ENCODE measurements at places on chromosomes 5 and 9.

GRCh38 chr5:93378073-93378472 is 202.9 kb downstream of the NR2F1-AS1 start:
- DNase-seq = peak; percentile 36

- DNase-seq = no peak
These were observed 1.6 kb upstream of the SMIM32 start for GRCh38 chr5:136194576-136194975.

DNA sequence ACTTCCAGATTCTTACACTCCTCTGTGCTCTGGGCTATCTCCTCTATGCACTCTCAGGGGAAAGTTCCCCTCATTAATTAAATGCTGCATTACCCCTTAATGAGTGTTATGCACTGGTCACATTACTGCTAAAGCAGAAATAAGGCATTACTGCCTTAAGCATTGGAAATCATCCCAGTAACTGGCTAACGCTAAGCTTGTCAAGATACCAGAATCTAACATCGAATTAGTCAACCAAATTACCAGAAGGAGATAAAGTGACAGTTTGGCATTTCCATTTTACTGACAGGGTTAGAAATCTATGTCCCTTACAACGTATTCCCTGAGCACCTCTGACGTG is 69.5 kb upstream of the FAM169A start:
- no peak for DNase-seq

DNA sequence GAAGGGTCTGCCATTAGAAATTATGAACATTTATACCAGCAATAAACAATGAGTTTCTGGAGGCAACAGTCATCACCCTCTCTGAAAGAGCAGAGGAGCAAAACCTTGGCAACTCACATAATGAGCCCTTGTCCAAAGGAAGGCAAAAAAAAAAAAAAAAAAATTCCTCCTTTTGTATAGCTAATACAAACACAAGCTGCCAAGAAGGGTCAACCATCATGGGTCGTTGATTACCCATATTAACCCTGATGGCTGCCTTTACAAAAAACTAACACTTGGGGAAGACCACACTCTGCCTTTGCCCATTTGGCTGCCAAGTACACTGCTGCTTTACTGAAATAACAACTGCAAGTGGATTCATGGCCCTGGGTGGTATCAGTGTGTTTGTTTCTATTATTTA is 272.7 kb downstream of the ADAMTSL1 start:
- no peak for DNase-seq

- DNase-seq = no peak
These were observed 236.6 kb downstream of the NR3C1 start for GRCh38 chr5:143166661-143167420.

DNA sequence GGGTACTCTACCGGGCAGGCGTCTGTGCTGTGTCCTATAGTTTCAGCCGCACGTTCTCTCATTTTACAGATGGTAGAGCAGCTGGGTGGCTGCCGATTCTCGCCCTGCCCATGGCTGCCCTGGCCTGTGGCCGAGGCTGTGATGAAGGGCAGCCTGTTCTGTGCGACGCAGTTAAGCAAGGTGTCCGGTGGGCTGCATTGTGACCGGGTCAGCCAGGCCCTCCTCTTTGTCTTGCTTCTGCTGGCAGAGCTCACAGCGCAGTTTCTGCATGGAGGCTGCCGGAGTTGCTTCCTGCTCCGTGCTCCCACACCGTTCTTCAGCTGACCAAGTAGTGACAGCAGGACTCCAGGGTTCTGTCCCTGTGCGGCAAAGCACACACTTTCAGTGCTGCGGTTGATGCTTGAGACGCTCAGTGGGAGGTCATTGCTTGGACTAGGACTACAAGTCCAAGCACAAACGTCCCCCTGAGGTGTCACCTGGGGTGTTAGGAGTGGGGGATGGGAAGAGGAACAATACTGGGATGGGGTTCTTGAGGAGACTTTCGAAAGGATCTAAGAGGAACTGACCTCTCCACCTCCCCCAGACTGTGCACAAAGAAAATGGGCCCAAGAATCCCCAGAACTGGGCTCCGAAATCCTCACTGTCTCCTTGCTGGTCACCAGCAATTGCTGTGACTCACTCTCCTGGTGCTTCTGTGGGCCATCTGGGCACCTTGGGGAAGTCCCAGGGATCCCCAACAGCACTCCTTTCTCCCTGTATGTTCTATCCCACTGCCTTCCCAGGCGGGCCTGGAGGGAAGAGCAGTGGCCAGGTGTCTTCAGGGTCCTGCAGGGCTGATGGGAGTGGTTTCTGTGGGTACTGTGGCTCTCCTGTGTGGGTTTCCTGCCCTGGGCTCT is 58.2 kb downstream of the GADD45G start:
- DNase-seq = no peak

DNA sequence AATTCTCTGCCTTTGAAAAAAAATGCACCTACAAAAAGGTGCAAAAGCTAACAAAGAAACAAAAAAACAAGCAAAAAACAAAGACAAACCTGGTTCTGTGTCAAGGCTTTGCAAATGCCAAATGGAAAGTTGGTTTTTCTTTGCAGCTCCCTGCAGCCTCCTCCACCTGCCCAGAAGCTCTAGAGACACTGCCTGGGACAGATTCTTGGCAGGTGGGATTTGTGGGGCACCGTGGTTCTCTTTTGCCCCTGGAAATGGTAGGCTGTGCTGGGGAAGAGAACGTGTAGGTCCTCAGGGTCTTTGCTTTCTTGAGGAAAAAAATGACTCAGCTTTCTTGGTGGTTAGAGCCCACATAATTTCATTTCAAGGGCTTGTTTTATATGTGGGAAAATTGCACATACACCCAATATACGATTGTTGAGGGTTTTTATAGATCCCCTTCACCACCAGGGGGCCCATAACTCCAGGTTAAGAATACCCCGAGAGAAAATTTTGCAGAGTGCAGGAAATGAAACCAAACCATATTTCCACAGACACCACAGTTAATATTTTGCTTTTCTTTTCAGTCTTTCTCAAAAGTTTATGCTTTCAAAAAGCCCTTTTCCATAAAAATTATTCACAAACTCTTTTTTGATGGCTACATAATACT is 58.7 kb downstream of the NXNL2 start:
- peak; percentile 73 for DNase-seq

DNA sequence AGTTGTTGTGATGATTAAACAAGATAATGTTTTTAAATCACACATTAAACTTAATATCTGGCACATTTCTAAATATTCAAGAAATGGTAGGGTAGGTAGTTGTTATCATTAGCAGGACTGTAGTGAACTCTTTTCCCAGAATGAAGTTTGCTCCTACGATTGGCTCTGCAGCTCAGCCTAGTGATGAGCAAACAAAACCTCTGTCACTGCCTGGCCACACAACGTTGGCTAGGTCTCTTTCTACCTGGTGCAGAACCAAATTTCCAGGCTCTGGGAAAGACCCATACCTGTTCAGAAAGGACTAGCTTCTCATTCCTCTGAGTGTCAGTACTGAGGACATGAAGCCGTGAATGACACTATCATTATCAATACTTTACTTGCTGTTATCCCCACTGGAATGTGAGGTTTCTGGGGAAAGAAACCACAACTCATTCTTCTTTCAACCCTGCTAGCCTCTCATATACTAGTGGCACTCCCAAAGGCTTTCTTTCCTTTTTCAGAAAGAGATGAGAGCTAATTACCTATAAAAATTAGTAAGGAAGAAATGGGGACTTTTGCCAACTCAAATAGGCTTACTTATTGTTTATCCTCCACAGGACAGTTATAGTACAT is 219.3 kb upstream of the TRIM32 start:
- peak; percentile 40 for DNase-seq

DNA sequence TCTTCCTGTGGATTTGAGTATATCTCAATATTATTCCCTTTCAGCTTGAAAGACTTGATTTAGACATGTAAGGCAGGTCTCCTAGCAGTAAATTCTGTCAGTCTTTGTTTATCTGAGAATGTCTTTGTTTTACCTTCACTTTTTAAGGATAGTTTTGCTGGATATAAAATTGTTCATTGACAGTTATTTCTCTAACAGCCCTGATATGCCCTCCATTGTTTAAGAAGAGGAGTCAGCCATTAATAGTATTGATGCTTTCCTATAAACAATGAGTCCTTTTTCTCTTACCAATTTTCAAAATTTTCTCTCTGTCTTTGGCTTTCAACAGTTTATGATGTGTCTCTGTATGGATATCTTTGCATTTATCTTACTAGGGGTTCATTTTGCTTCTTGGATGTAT is 163.5 kb upstream of the ANKRD55 start:
- DNase-seq = no peak

- DNase-seq = no peak
These were observed 36.1 kb upstream of the NDFIP1 start for GRCh38 chr5:142072488-142072887.

GRCh38 chr5:179699616-179700237 is 960 bp downstream of the CANX start:
- peak; percentile 26 for DNase-seq

DNA sequence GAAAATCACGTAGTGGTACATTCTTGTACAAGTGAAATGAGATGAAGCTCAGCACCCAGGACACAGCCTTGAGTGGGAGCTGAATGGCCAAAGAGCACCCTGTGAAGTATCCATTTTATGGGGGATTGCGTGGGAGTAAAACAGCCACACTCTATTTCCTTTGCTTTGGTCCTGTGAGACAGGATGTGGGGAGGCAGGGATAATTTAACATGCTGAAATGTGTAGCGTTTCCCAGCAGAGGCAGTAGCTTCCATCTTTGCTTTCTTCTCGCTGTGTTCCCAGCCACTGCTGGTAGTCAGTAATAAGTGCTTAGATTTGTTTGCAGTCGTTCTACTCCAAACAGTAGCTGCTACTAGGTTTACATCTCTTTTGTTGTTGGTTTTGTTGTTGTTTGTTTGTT is 4.4 kb downstream of the IL31RA start:
- peak; percentile 33 for DNase-seq

DNA sequence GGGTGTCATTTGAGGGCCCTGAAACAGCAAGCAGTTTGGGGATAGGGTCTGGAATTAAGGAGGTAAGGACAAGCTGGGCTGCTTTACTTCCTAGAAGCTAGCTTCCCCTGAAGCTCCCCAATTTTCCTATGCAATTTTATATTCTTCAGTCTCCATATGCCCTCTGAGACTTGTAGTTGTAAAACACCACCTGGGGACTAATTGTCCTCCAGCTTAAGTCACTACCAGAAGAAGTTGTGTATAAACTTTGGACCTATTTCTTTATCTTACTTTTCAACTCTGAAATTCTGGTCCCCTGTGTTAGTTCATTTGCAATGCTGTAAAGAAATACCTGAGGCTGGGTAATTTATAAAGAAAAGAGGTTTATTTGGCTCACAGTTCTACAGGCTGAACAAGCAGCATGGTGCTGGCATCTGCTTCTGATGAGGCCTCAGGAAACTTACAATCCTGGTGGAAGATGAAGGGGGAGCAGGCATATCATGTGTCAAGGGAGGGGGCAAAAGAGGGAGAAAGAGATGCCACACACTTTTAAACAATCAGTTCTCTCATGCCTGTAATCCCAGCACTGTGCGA is 41.1 kb upstream of the CPEB4 start:
- DNase-seq = no peak

DNA sequence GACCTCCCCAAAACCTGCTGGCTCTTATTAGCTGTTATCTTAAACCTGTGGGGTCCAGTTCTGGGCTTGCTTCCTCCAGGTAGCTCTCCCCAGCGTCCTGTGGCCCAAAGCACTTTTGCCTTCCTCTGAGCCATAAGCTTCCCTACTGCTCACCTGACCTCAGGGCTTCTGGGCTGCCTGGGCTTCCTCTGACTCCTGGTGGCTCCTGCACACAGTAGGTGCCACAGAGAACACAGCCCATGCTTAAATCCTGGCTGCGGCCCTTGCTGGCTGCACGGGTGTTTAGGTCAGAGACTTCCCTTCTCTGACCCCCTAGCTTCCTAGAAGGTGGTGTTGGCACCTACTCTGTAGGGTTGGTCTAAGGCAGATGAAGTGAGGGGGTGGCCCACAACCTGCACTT is 2.5 kb downstream of the RALGDS start:
- DNase-seq = no peak

- no peak for DNase-seq
These were observed 13.6 kb downstream of the LPCAT1 start for GRCh38 chr5:1510151-1510561.

Measured in fibroblast of skin of scalp (primary cell).